ENCODE measurements at places on chromosomes 6 and 20.
A peak's percentile ranks its signal among the peaks of the same experiment; 100 is the strongest.

DNA sequence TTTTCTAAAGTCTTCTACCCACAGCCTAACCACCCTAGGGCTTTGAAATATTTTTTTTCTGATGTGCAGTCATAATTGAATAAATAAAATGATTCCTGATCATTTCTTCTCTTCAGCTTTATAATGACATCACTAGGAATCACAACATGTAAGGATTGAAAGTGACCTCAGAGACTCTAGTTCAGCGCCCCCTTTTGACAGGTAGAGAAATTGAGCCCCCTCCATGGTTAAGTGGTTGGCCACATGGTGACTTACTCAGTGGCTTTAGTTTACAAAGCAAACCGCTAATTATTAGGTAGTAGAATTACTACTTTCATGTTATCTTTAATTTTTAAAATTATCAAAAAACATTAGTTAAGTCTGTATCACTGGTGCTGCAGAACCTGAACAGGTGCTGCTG, 13.3 kb upstream of the SLC2A12 start:
- no peak for DNase-seq

GRCh38 chr6:11213422-11214021, 18.9 kb downstream of the NEDD9 start:
- no peak for DNase-seq

GRCh38 chr6:48915591-48915990, 547.5 kb downstream of the MMUT start:
- no peak for DNase-seq

DNA sequence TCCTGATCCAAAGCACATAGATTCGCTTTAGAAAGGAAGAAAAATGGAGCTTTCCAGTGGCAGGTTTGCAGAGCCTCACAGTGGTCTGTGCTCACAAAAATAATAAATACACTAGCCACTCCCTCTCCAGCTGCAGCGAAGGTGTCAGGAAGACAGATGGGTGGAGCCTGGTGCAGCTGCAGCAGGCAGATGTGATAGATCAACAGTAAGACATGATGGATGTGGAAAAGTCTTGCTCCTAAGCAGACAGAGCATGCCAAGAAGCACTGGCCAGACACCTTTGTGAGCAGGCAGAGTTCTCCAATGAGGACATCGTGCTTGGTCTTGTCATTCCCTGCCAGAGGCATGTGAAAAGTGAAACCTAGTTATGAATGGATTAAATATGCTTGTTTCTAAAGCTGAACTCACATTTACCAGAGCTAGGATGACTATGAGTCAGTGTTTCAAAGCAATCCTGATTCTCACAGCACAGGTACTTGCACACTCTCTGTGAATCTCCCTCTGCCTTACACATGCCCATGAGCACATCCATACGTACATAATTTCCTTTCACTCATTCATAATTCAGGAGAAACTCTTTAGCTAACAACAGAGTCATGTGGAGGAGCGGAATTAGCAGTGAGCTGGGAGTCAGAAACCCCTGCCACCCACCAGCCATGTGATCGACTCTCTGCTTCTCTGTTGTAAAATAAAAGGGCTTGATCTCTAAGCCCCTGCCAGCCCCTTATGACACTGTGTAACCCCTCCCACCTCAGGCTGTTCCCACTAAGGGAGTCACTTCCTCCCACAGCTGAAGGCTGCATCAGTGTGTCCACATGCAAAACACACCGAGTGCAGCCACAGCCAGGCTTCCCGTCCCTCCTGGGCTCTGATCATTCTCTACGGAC, 111.2 kb downstream of the SCML4 start:
- DNase-seq: peak; percentile 36

DNA sequence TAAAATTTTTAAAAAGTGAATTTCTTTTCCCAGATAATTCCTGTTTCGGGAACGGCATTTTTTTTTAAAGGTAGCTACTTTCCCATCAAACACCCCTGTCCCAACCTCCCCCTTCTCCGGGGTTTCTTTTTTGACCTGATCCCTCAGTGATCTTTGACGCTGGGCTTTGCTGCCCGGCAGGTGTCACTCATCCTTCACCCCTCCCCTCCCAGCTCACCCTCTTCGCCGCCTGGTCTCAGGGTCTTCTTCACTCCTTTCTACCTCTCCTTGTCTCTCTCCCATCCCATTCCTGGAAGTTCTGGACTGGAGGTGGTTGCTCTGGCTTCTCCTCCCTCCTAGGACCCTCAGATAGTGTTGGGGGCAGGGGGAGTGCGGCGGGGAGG, 329 bp upstream of the GPR6 start:
- DNase-seq: no peak

GRCh38 chr6:152605941-152606340, 31.2 kb downstream of the SYNE1 start:
- DNase-seq: no peak

DNA sequence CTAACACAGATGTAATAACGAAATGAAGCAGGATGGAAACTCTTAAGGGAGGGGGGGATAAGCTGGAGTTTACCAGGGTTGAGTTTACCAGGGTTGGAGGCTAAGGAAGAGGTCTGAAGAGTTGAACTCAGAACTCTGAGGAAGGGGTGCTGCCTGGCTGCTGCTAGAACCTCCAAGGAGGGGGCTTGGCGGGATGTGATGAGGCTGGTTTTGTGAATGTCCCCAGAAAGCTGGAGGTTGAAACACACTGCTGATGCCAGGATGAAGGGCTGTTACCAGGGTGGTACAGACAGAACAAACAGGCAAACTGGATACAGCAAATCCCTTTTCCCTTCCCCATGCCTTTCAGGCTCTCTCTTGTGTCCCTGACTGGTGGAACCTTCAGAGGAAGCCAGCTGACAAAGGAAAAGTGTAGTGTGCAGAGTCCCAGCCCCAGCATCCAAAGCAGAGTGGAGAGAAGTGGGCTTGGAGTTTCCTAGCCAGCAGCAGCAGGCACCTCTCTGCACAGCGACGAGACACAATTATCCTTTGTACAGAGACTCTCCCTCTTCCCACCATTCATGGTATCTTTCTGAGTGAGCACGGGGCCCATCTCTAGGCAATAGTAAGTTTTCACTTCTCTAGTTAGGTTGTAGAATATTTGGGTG, 23.7 kb downstream of the UBE2V1 start:
- no peak for DNase-seq

GRCh38 chr6:33683051-33683571, 28.4 kb downstream of the UQCC2 start:
- DNase-seq: no peak

GRCh38 chr20:51526106-51526470, 16.4 kb downstream of the NFATC2 start:
- DNase-seq: no peak

DNA sequence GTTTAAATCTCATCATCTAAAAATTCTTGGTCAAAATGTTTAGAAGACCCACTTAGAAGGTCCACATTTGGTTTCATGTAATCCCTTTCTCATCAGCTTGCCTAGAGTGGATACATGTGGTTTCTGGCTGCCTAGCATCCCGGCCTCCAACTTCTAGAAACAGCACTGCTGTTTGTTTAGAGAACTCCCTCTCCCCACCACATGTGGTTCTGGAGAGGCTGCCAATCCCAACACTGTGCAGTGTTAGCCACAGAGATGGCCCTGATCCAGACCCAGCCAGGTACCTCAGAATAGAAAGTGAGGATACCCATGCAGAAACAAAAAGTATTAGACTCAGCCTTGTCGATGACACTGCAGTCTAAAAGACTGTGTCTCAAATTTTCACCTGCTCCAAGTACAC, 241.8 kb downstream of the BCKDHB start:
- DNase-seq: no peak

- no peak for DNase-seq
Measured at GRCh38 chr6:148460876-148461646, 118.4 kb downstream of the SASH1 start.

DNA sequence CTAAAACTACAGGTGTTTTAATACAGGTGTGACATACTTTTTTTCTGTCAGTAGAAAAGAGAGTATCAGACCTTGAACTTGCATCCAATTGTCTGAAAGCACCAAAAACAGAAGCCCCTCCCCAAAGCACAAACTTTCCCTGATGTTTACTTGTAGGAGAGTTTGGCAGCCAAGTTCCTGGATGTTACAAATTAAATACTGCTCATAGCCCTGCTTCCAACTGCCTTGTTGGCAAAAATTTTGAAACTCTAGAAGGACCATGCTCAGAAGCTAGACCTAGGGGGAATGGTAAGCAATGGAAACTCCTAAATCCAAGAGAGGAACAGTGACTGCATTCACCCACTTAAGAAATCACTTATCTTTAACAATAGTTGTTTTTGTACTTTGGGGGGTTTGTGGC, 17.0 kb upstream of the ARG1 start:
- DNase-seq: no peak

DNA sequence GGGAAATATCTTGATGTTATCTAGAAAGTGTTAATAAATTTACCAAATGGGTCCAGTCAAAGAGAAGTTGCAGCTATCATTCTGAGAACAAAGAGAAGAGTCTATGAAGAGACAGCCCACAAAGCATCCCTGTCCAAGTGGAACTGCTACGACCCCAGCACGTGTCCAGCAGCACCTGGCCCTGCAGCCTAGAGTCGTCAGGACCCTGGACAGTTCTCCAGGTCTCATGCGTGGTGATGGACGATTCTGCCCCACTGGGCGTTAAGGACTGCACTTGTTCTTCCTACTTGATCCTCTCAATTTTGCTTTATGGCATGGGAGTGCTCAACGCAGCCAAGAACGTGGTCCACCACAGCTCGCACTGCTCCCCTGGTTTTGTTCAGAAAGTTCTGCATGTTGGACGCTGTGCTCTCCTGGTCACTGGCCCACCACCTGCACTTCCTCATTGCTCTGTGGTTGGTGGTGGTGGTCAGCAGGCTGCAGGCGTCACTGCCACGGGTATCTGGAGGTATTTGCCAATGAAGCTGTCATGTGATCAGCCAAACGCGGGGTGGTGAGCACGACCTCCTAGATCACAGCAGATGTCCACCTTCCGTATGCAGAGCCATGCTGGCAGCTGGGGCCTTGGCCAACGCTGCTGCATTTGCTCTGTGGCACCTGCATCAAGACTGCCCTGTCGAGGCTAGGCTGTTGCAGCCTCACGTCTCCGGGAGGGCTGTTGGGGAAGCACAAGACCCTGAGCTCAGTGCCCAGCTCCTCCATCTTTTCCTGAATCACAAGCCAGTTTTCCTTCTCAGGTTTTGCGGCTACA, 356.4 kb downstream of the CDH4 start:
- DNase-seq: no peak

GRCh38 chr6:1908784-1909183, 299.1 kb downstream of the FOXC1 start:
- DNase-seq: no peak

GRCh38 chr6:56862415-56863175, 92.3 kb upstream of the BEND6 start:
- DNase-seq: no peak

DNA sequence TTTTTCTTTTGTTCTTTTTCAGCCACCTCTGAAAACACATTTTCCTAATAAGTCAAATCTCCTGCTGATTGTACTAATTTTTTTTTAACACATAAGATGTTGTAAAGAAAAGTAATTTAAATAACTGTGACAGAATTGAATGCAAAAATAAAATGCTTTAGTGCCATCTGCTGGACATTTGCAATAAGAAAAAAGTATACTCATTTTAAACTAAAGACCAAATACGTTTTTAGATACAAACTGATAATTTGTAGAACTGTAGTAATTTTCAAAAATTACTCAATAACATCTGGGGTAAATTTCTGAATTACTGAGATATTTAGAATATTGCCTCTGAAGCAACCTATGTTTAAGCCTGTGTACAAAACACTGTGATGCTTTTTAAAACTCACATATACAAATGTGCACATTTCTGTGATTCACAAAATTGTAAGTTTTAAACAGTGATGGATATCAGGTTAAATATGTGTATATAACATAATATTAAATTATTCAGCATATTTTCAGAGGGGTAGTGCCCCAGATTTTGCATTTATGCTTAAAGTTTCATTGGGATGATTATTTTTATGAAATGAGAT, 198.7 kb downstream of the RIMS1 start:
- DNase-seq: no peak

GRCh38 chr20:32319100-32319499, 39.0 kb upstream of the ASXL1 start:
- no peak for DNase-seq

- no peak for DNase-seq
Measured at GRCh38 chr6:30061858-30062458, 893 bp downstream of the POLR1H start.

DNA sequence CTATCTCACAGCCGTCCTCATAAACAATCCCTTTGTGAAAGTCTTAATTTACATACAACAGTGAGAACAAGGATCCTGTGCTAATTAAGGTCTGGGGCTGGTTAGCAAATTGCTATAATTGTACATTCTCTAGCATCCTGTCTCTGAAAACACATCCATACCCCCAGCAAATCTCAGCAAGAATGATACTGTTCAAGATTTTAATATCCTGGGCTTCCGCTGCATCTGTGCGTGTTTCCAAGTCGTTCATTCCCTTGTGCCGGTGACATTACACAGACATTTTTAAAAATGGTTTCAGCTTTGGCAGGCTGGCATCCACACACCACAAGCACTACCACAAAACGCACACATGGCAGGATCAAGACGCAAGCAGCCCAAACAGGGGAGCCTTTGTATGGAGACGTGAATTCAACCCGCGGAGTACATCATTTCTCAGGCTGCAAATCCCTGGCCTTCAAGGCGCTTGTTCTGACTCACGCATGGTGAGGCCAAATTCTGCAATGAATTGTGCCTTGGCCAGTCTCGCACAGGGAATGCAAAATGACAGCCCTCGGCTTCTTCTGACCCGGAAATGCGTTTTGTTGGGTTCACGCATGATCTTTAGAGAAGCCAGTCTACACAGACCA, 20.3 kb downstream of the ZMYND8 start:
- DNase-seq: peak; percentile 82

GRCh38 chr6:154489822-154490221, 20.7 kb downstream of the CNKSR3 start:
- DNase-seq: no peak

GRCh38 chr6:3247255-3248146, 11.2 kb upstream of the PSMG4 start:
- DNase-seq: peak; percentile 89

GRCh38 chr6:15404685-15404980, 158.8 kb downstream of the JARID2 start:
- no peak for DNase-seq

DNA sequence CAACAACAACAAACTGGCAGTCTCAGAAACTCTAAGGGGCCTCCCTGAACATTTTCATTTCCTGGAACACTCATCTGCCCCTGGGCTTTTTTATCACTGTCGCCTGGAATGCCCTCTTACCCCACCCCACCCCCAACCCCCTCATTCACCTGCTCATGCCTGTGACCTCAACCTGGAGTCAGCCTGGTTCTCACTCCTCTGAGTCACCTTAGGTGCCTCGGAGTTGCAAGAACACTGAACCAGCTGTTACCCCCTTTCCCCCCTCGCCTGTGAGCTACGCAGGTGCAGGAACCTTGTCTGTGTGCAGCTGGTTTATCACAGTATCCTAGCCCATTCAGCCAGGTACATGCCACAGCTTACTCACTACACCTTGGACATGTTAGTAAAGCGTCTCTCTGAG, 12.8 kb upstream of the SNAI1 start:
- DNase-seq: no peak

- no peak for DNase-seq
Measured at GRCh38 chr6:9745476-9745875, 669.4 kb downstream of the TFAP2A start.
